LHCN-M2 (cell line): ENCODE measurements at places on chromosomes 1 and 21. TPM values are rescaled to one million over a fixed set of nuclear protein-coding genes. Genes with fewer than 3 reads are reported as not detected.

DNA sequence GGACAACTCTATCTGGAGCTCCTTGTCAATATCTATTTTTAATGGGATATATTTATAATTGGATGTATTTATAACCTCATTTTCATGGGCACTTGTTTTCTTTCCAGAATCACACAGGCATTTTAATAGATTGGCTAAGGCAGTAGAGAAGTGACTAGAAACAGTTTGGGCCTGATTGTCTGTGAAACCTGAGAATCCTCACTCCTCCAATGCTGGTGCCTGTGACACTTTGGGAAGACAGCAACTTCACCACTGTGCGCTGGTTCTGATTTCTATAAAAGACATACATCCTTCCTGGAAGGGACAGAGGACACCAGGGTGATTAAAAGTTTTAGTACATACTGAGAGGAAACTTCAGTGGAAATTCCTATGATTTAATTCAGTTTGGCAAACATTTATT, 39.6 kb upstream of the RXRG start:
- DNase-seq = no peak

- DNase-seq = no peak
Measured at GRCh38 chr1:85396194-85396593, 68.8 kb downstream of the DDAH1 start.

DNA sequence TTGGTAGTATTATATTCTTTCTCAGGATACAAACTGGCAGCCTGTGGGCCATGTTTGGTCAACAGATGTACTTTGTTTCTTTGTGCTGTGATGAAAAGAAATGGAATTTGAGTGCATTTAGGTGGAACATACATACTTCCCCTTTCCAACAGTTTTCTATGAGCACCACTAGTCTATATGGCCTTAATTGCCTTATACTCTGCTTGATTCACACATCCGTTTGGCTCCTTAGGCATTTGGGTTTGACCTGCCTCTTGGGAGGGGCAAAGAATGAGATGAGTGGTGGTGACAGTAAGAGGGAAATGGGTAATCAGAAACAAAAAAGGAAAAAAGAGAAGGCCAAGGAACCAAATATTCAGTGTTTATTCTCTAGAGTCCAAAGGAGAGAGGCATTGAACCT, 17.0 kb downstream of the CFAP126 start:
- DNase-seq = no peak

DNA sequence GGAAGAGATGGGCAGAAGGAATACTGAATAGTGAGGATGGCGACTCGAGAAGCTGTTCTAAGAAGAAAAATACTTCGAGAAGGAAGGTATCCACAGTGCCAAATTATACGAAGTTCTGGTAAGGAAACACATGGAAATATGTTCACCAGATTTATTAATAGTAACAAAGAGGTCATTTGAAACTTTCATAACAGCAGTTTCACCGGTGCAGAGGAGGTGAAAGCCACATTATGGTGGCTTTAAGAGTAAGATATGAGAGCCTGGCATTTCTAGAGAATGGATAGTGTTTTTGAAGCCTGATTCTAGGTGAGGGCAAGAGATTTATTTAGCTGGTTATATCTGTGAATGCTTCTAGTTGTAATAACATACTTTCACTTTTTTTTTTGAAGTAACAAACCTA, 56.2 kb downstream of the DPYD start:
- no peak for DNase-seq

DNA sequence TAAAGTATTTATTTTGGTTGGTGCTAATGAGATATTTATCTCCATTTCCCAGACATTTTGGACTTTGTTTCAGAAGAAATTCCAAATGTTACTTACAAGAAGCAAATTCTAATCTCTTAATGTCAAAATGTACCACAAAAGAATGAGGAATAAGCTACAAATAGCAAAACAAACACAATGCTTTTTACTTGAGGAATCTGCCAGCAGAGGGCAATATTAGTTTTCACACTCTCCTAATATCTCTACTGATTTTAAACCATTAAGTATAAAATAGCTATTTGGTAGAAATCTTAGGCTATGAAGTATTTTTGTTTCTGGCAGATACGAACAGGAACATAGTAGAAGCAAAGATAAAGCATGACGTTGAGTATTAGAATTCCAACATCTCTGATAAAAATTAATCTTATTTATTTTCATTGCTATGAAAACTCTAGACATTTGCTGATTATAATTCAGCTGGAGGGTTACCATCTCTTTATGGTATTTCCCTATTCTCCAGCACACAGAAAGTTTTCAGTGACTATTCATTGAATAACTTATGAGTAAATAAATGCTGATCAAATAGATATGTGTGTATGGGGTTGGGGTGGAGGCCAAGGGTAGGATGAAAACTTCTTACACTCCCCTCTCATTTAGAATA, 13.4 kb upstream of the HMCN1 start:
- peak; percentile 51 for DNase-seq

DNA sequence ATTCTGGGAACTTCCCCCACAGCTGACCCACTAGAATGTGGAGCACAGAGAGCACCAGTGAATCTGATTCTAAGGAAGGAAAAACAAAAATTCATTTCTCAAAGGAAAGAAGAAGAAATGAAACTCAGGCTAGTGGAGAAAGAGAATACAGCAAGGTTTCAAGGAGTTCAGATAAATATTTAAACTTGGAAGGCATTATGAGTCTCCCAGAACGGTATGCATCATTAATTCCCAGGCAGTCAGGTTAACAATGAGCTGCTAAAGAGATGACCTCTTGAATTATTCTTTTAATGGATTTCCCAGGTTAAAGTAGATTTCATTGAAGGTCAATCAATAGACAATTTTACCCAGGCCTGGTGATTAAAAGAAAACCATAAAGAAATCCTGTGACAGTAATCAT, 103.6 kb upstream of the KAZN start:
- no peak for DNase-seq

DNA sequence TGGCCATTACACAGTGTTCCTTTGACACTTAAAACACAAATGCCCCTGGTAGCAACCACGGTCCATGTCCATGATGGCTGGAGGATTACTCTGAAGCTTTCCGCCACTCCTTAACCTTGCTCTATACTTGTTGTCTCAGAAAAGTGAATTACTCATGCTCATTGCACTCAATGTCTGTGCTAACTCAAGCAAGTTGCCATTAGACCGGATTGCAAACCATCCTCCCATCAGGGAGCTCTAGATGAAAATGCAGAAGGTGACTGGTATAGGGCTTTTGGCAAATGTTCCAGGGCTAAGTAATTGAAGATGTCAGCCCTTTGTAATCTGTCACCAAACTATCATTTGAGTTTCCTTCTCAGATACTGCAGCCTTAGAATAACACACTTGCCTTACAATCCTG, 1288.3 kb upstream of the B3GALT2 start:
- DNase-seq = no peak

DNA sequence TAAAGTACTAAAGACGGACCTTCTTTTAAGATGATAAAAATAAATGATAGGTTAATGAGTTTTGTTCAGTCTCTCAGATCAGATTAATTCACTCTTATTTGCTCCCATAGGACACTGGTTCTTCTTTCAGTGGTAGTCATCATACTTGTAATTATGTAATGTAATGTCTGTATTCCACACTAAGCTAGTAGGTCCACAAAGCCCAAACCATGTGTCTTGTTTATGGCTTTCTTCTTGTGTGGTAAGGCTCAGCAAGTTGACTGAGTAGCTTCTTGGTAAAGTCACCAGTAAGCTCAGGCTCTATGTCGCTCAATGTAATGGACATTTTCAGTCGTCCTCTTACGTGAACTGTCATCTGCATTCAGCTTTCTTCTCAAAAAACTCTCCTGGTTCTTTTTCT, 2.5 kb downstream of the LYPLAL1 start:
- DNase-seq = no peak

- no peak for DNase-seq
Measured at GRCh38 chr1:84724128-84724860, 34.0 kb upstream of the SSX2IP start.

GRCh38 chr1:228903434-228904071, 168.3 kb downstream of the RHOU start:
- DNase-seq = no peak

- DNase-seq = no peak
Measured at GRCh38 chr1:34885405-34886247, 26.1 kb upstream of the SMIM12 start.

DNA sequence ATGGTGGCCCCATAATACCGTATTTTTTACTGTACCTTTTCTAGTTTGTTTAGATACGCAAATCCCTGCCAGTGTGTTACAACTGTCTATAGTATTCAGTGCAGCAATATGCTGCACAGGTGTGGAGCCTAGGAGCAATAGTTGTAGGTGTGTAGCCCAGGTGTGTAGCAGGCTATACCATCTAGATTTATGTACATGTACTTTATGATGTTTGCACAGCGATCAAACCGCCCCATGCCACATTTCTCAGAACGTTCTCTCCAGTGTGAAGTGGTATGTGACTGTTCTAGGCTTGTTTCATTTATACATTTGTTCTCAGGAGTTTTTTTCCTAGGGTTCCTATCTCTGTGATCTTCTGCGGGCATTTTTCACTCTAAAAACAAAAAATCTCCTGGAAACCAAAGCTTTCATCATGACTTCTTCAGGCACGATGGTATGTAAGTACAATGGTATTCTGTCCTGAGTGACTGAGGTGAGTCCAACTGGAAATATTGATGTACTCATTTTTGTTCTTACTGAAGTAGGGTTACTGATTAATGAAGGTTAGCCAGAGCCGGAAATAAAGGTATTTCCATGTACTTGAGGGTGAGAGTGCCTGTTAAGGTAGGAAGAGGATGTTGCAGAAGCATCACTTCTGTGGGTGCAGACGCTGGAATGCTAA, 153.0 kb downstream of the GABPA start:
- DNase-seq = no peak

- DNase-seq = no peak
Measured at GRCh38 chr1:20399606-20400180, 86.3 kb downstream of the CAMK2N1 start.

DNA sequence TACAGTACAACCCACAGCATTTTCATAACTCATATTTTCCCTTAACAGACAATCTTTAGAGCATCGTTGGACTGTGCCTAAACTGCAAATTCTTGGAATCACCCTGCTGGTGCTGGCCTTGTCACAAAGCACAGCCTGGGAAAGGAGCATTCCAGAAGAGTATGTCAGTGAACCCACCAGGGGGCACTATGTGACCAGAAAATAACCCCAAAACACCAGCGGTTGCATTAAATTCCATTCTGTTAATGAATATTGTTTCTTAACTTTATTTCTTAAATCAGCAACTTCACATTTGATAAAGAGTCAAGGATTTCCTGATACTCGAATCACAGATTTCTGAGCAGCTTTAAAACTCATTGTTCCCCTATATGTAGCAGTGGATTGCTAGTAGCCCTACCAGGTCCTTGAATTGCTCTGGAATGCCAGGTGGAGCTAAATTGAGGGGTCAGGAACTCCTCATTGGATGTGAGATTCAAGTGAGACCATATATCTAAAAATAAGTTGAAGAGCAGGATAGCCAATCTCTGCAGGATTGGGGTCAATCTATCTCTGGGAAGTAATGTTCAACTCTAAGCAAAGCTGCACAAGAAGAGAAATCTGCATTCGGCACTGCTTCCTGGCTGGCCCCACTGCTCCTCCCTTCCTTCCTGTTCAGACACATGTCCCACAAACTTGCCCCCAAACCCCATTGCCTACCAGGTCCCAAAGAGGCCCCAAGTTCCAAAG, 12.7 kb upstream of the RAB4A start:
- DNase-seq = peak; percentile 52

- no peak for DNase-seq
Measured at GRCh38 chr1:183313063-183313462, 105.1 kb downstream of the NMNAT2 start.

- DNase-seq = no peak
Measured at GRCh38 chr1:229043115-229043514, 227.8 kb upstream of the RAB4A start.

- no peak for DNase-seq
Measured at GRCh38 chr1:15950302-15950701, 25.6 kb downstream of the ZBTB17 start.

- DNase-seq = no peak
Measured at GRCh38 chr1:8104278-8105236, 78.4 kb upstream of the ERRFI1 start.

GRCh38 chr1:91827087-91827458, 58.9 kb downstream of the TGFBR3 start:
- DNase-seq = no peak

DNA sequence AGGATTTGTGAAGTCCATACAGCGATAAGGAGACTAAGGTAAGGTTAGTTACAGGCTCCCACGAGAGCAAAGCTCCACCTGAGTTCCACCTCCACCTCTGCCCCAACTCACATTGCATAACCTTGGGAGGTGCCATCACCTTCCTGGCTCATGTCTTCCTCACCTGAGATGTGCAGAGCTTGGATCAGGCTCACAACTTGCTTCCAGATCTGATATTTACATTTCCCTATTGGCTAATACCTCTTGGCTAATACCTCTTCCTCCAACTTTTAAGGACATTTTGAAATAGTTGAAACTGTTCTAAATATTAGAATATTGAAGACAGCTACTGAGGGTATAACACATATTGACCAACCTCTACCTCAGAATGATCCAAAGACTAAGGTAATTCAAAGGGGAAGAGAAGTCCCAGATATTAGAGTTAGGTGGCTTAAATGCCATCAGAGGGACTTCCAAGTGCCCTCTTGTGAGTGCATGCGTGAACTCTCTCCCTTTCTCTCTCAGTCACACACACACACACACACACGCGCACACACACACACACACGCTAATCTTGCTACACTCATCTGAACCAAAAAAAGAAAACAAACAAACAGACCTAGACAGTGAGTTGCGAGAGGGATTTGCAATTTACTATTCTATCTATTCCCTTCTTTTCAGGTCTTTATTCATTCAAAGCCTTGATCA, 134.3 kb downstream of the PLPP3 start:
- DNase-seq = no peak

DNA sequence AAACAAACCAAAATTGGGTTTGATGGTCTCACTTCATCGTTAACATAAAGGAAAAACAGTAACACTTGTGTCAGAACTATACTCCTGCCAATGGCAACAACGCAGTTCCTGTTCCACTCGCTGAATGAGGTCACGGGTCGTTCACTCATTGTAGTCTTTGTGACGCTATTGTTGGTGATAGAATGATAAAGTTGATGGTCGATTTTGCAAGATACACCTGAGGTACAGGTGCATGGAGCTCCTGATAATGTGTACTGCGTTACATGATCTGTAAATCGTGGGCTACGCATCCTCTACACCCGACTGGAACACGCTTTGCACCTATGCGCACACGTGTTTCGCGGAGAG, 391 bp upstream of the CENPS start:
- DNase-seq = no peak

GRCh38 chr1:186503190-186503589, 42.3 kb upstream of the PDC start:
- no peak for DNase-seq

L1TD1 gene
- not detected in 2 replicates for total RNA-seq

MEGF6 gene
- 0.11 and 0.26 TPM in 2 replicates for total RNA-seq

USP24 gene
- total RNA-seq = 21.4 and 23.7 TPM in 2 replicates

ARHGAP29 gene
- total RNA-seq = 17.9 and 18.1 TPM in 2 replicates

CD52 gene
- total RNA-seq = not detected in 2 replicates

GUCA2B gene
- not detected in 2 replicates for total RNA-seq

SLFNL1 gene
- 0.17 TPM in 1 of 2 replicates, not detected in the other for total RNA-seq

SPRR2A gene
- total RNA-seq = not detected in 2 replicates

PSMA5 gene
- total RNA-seq = 46.8 and 47.8 TPM in 2 replicates

ATP6V0B gene
- 188 and 200 TPM in 2 replicates for total RNA-seq

RBM11 gene
- total RNA-seq = not detected in 2 replicates

NTNG1 gene
- total RNA-seq = 0.26 and 1.1 TPM in 2 replicates

NTMT2 gene
- not detected in 2 replicates for total RNA-seq

LDLRAD2 gene
- total RNA-seq = not detected in 2 replicates

APP gene
- 266 and 329 TPM in 2 replicates for total RNA-seq

CDK11B gene
- 14.2 and 19.6 TPM in 2 replicates for total RNA-seq

NFASC gene
- total RNA-seq = 0.19 and 0.46 TPM in 2 replicates

FCRL3 gene
- total RNA-seq = not detected in 2 replicates

PPP1R12B gene
- total RNA-seq = 4.7 and 9.8 TPM in 2 replicates
